Pons (tissue), 1 donor: ENCODE measurements at places on chromosomes 2 and 18.
A peak's percentile ranks its signal among the peaks of the same experiment; 100 is the strongest.

DNA sequence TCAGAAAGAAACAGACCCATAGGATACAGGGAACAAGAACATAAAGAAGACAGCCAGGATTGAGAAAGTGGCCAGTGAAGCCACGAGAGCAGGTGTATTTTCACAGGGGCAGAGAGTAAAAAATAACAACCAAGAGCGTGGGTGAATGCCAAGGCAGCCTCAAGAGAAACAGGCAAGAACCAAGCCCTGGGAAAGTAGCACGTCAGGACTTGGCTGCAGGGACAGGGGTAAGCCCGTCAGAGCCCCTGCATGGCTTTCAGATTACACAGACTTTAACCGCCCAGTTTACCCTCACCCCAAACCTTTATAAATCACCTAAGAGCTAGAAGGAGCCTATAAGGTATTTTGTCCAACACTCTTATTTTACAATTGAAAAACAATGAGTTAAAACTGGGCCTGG lies 43.7 kb downstream of the ARL4C start:
- no peak for DNase-seq

- DNase-seq = no peak
Measured at GRCh38 chr2:7161501-7161900, 244.3 kb downstream of the RNF144A start.

DNA sequence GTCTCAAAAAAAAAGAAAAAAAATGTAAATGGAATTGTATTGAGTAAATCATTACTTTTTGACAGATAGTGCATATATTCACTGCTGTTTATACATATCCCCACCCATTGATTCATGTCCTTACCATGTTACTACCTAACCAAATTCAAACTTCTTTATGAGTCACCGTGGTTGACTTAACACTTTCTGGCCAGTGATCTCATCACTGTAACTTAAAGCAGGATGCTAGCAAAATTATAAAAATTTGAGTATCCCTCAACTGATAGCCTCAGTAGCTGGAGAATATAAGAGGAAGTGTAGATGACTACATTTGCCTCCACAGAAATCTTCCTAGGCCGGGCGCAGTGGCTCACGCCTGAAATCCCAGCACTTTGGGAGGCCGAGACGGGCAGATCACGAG lies 13.4 kb downstream of the CNOT9 start:
- no peak for DNase-seq

DNA sequence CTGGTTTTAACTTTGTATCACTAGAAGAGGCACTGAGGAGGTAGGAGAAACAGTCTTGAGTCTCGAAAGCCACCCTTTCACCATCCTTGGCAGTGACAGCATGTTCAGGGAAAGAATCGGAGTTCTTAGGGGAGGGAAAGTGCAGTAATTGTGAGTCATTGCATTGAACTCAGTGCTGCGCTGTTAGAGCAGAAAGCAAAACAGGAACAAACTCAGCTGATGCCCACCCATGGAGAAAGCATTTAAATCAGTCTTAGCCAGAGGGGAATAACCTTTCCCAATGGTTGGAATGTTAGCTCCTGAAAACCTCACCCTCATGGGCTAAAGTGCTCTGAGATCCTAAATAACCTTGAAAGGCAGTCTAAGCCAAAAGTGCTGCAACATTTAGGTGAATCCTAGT lies 845.6 kb upstream of the CNTNAP5 start:
- DNase-seq = no peak

- DNase-seq = no peak
Measured at GRCh38 chr2:238467062-238467461, 40.3 kb downstream of the ASB1 start.

DNA sequence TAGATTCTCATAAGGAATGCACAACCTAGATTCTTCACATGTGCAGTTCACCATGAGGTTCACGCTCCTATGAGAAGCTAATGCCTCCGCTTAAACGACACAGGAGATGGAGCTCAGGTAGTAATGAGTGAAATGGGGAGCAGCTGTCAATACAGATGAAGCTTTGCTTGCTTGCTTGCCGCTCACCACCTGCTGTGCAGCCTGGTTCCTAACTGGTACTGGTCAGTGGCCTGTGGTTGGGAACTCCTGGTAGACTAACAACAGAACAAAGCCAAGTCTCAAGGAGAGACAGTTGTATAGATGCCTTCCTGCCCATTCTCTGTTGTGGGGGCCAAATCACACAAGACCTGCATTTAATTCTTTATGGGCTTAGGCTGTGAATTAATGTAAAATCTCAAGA lies 449.2 kb upstream of the TNP1 start:
- no peak for DNase-seq

GRCh38 chr2:16258350-16258749 lies 318.0 kb downstream of the MYCN start:
- DNase-seq = no peak

DNA sequence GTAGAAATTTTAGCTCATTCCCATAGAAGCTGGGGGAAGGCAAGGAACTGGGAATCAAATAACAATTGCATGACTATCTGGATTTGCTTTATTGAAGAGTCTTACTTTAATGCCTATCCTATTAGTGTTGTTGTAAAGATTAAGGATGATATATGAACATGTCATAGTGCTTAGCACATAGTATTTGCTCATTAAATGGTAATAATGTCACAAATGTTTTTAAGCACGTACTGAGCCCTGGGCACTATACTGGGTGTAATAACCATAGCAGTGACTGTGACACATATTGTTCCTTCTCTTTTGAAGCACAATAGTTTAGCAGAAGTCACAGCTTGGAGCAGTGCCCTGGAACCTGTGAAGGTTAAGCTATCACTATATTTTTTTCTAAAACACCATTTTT lies 47.2 kb upstream of the DTNB start:
- DNase-seq = no peak

GRCh38 chr2:237904831-237905599 lies 45.6 kb downstream of the RAMP1 start:
- DNase-seq = peak; percentile 77

DNA sequence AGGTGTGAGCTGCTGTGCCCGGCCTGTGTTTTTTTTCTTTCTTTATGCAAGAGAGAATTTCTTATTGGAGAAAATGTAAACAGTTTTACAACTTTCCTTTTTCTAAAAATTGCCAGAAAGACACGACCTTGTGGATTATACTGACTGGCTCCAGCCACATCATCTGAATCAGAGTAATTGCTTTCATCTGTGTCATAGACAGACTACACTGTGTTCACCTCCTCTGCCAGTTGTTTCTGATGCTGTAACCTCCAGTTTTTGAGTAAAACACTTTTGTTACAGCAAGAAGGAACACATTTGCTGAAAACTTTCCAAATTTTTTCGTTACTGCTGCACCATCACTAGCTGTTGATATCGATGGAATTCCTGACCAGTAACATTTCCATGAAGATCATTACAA lies 43.9 kb upstream of the PLEKHM3 start:
- no peak for DNase-seq
